Neuronal stem cell (in vitro differentiated cells): ENCODE measurements at places on chromosomes 3 and 15.

DNA sequence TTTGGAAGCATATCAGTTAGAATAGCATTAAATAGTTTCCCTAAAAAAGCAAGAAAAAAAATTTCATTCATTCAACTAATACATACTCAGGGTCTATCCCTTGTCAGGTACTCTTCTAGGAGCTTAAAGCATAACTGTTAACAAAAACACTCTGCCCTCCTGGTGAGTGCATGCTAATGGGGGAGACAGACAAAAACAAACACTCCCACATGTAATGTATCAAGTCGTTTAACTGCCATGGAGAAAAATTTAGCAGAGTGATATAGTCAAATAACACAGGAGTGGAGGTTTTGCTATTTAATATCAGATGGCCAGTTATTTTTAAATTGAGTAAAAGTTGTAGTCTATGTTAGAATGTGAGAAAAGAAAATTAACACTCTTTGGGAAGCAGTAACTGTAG, 254.5 kb upstream of the RARB start:
- H3K27ac ChIP-seq, result no peak overlapping the region

DNA sequence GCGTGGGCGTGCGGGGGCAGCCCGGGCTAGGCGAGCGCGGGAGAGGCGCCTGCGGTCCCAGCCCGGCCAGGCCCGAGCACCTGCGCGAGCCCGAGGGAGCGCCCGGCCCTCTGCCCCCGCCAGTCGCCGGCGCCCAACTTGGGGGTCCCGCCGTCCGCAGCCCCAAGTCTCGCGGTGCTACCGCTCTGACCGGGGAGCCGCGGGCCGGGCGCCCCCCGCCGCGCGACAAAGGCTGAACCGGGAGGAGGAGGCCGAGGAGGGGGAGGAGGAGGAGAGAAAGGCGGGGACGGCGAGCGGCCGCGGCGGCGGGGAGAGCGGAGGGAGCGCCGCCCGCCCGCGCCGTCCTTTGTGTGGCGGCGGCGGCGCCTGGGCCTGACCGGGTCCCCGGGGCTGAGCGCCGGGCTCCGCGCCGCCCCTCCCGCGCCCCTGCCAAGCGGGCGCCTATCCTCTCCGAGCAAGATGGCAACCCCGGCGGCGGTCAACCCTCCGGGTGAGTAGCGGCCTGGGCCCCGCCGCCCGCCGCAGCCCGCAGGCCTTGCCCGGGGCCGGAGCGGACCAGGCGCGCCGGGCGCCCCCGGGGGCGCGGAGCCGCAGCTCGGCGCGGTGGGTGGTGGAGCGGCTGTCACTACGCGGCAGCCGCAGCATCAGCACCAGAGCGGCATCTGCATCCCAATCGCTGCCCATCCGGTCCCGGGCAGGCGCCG, at the start of gene ARNT2:
TSS of gene ARNT2 (plus strand) at position 326 of the 704 bp plus-strand sequence. CDS start at position 460, 134 bp downstream.
- H3K27ac ChIP-seq, result peak within 1 kb of the TSS; percentile 75
- H3K36me3 ChIP-seq, result no peaks in the 10 kb centered on the region
- DNase-seq, result peak; percentile 66
- peak within 1 kb of the TSS; percentile 95 for H3K4me3 ChIP-seq
- peaks cover 17% of the 10 kb centered on the region for H3K4me1 ChIP-seq

DNA sequence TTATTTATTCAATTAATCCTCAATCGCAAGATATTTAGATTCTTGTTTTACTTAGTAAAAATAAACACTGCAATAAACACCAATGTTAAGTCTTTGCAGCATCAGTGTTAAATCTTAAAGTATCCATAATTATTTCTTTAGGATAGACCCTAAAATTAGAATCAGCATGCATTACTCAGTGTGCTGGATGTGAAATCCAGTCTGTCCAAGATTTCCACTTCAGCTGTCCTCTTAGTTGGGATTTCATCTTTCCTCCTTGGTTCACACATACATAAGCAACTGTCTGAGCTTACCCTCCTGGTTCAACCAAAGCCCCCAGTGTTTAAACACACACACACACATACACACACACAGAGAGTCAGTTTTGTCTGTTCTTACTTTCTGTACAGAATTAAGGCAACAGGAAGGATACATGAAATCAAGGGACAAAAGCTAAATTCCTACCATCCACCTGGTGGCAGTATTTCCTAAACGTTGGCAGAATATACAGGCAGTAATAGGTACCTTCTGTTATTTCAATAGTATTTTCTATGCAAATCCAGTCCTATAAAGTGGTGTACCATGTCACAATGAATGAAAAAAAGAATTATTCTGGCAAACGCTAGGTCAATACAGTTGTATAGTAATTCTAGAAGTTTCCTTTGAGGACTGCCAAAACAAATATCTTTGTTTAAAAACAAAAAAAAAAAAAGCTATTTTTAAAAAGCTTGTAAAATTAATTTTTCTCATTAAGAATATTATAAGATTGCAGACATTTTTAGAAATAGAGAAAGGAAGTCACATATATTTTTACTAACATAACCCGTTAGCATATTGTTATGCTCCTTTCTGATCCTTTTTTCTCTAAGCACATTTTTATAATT, 27.3 kb upstream of the DMXL2 start:
- no peak overlapping the region for H3K4me3 ChIP-seq
- peak; percentile 56 for DNase-seq
- H3K27ac ChIP-seq, result no peak overlapping the region
- no peaks in the 10 kb centered on the region for H3K4me1 ChIP-seq
- no peaks in the 10 kb centered on the region for H3K36me3 ChIP-seq

GRCh38 chr15:96351761-96352603, 21.5 kb downstream of the NR2F2 start:
- no peak overlapping the region for H3K27ac ChIP-seq
- peaks cover 9% of the 10 kb centered on the region for H3K27me3 ChIP-seq
- H3K4me3 ChIP-seq, result peak overlapping the region; percentile 43
- no peaks in the 10 kb centered on the region for H3K36me3 ChIP-seq
- DNase-seq, result no peak
- H3K4me1 ChIP-seq, result peaks cover 27% of the 10 kb centered on the region

DNA sequence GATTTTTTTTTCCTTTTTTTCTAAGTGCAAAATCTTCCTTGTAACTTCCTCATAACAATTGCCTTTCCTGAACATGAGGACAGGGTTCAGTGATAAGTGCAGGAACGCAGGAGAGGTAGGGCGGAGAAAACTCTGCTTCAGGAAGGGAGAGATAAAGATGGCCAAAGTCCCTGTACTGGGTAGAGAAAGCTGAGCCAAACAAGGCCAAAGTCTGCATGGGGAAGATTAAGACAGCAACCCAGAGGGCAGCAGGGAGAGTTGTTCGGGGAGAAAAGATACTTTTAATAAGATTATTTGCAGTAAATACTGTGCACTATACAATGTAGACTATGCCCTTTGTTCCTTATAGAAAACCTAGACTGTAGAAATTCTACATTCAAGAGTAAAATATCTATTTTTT, 55.4 kb upstream of the LRRFIP2 start:
- DNase-seq, result no peak

DNA sequence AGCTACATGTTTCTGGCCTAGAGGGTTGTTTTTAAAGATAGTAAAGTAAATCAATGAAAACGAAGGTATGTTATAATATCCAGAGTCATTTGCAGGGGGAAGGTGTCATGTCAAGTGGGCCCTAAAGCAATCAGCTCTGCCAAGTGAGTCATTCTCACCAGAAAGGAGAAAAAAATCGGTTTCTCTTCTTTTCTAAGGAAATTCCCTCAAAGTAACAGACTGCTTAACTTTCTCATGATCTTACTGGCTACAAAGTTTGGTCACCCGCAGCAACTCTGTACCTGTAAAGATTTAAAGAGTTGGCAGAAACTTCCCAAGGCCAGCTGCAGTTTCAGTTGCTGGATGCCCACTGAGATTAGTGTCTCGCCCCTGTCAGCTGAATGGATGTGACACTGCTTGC, 5.5 kb upstream of the FSIP1 start:
- H3K4me1 ChIP-seq, result peaks cover 2% of the 10 kb centered on the region
- DNase-seq, result no peak
- H3K27me3 ChIP-seq, result no peaks in the 10 kb centered on the region
- no peak overlapping the region for H3K27ac ChIP-seq

DNA sequence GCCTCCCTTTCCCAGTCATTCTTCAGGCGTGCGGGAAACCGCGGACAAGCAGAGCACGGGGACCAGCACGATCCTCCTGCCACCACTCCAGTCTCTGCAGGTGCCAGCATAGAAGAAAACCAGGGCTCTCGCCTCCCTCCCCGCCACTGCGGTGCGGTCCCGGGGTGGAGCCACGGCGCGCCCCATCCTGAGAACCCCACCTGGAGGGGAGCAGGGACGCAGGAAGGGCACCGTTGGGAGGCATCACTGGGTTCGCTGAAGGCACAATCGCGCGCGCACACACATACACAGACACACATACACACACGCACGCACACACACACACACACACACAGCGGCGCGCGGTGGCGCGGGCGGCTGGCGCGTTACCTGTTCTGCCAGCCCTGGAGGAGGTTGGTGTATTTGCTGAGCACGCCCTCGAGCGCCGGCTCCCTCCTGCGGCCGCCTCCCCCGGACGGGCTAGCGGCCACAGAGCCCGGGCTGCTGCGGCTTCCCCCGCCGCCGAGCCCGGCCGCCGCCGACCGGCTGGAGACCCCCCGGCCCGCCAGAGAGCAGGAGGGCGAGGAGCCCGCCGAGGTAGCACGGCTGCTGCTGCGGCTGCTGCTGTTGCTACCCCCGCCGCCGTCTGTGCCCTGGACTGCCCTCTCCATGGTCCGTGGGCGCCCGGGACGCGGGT, 394 bp downstream of the OSBPL10 start:
- H3K27me3 ChIP-seq, result peaks cover 44% of the 10 kb centered on the region
- no peaks in the 10 kb centered on the region for H3K36me3 ChIP-seq
- DNase-seq, result peak; percentile 54
- H3K4me1 ChIP-seq, result no peaks in the 10 kb centered on the region
- H3K27ac ChIP-seq, result no peak overlapping the region
- H3K4me3 ChIP-seq, result peak overlapping the region; percentile 59

- no peaks in the 10 kb centered on the region for H3K27me3 ChIP-seq
- peaks cover 8% of the 10 kb centered on the region for H3K36me3 ChIP-seq
- no peak overlapping the region for H3K4me3 ChIP-seq
- DNase-seq, result no peak
Observed at GRCh38 chr3:58074997-58075396, 66.8 kb downstream of the FLNB start.

DNA sequence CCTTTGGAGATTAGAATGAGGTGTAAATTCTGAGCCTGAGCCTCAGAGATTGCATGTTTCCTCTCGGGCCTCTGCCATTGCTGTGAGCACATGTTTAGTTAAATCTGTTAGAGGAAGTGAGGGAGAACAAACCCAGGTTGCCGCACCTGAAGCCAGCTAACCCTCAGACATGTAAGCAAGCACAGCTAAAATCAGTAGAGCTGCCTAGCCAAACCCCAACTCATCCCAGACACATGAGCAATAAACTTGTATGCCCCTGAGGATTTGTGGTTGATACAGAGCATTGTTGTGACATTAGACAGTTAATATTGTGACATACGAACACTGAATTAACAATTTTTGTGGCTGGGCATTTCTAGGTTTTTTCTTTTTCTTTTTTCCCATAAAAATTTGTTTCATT, 41.9 kb downstream of the NMD3 start:
- H3K27me3 ChIP-seq, result no peaks in the 10 kb centered on the region
- no peaks in the 10 kb centered on the region for H3K4me1 ChIP-seq
- no peaks in the 10 kb centered on the region for H3K36me3 ChIP-seq
- no peak overlapping the region for H3K4me3 ChIP-seq
- no peak overlapping the region for H3K27ac ChIP-seq

DNA sequence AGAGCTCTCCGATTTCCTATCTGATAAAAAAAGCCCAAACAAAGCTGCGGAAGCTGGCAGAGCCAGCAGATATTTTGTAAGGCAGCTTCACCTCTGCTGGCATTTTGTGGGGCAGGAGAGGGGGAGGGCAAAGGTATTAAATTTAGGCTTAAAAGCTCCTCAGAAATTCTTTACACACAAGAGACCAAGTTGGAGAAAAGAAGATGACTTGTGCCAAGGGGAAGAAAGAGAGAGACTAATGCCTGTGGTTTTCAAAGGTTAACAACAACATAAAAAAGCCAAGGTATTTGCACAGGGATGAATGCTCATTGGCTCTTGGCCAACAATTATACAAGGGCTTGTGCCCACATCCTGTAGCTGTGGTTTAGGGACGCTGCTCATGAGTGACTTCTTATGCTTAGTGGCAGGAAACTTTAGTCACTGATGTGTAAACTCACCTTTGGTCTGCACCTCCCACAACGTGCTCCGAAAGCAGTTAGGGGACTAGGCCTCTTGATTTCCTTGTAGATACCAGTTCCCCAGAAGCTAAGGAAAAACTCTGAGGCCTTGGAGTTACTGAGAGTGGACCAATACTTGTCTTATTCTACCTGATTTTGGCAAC, 152.9 kb downstream of the TPRG1 start:
- H3K36me3 ChIP-seq, result no peaks in the 10 kb centered on the region
- H3K4me3 ChIP-seq, result no peak overlapping the region
- DNase-seq, result no peak
- H3K4me1 ChIP-seq, result peaks cover 2% of the 10 kb centered on the region
- no peaks in the 10 kb centered on the region for H3K27me3 ChIP-seq
- H3K27ac ChIP-seq, result no peak overlapping the region

DNA sequence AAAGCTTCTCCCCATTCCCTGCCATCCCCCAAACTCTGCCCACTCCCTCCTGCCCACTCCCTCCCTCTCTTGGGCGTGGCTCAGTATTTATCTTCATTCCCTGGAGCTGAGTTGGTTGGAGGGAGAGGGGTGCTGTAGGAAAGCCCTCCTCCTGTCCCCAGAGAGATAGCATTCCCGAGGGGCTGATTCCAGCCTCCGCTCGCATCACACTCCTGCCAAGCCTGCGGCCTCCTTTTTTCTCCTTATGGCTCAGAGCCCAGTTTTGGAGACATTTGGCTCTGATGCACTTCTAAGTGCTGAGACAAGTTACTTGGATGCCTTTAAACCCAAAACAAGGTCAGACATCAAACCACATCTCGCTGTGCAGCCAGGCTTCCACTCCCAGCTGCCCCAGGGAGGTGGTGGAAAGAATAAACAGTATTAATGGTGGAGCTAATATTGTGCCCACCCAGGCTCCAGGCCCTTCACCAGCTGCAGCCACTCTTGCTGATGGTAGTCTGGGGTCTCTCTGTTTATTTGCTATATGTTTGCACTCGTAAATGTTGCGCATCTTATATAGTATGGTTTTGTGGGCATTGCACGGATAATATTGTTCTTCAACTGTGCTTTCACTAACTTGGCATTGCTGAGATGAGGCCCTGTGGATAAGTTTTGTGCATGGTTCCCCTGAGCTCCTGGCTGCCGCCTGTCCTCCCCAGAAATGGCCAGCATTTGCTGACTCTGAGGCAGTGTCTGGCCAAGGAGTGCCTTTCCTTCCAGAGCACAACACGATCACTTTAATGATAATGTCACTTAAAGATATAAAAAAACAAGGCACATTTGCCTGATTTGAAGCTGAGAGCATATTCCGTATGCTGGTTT, 157.2 kb downstream of the LRRC28 start:
- no peaks in the 10 kb centered on the region for H3K4me1 ChIP-seq
- no peak for DNase-seq
- no peaks in the 10 kb centered on the region for H3K27me3 ChIP-seq
- H3K27ac ChIP-seq, result no peak overlapping the region

DNA sequence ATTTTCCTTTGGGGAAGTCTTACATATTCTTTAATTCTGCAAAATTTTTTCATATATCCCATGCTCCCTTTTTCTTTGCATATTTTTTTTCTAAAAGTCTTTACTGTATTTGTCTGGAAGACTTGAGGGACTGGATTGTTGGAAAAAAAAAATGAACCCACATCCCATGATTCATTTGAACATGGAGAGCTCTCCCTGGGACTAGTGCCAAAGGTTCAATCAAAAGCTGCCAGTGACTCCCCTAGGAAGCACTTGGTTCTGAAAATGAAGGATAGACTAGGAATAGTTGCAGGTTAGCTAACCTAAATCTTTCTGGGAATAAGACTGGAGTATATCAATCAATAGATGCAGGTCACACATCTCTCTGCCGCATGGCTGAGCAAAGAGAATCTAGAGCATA, 16.4 kb upstream of the BNC1 start:
- H3K27ac ChIP-seq, result no peak overlapping the region
- DNase-seq, result no peak
- peaks cover under 1% of the 10 kb centered on the region for H3K4me1 ChIP-seq
- H3K4me3 ChIP-seq, result no peak overlapping the region
